Thoracic aorta (tissue), 2 donors: ENCODE measurements at places on chromosomes 16 and 17. TPM values are rescaled to one million over a fixed set of nuclear protein-coding genes. Genes with fewer than 3 reads are reported as not detected.

GRCh38 chr17:36591434-36592315, at the start of gene DHRS11:
DHRS11 (plus strand) TSS chr17:36591879; CDS start chr17:36592010, 131 bp downstream.
- peak; percentile 30 for DNase-seq

Gene LGALS9B
- 1.7 TPM for total RNA-seq

Gene CCDC40
- 6.5 TPM for total RNA-seq

Gene LRRC37A
- total RNA-seq, result 2.2 TPM

GRCh38 chr17:2705888-2706795, 5.4 kb downstream of the CLUH start:
- no peak for DNase-seq

Gene VAT1L
- 27.1 TPM for total RNA-seq

DNA sequence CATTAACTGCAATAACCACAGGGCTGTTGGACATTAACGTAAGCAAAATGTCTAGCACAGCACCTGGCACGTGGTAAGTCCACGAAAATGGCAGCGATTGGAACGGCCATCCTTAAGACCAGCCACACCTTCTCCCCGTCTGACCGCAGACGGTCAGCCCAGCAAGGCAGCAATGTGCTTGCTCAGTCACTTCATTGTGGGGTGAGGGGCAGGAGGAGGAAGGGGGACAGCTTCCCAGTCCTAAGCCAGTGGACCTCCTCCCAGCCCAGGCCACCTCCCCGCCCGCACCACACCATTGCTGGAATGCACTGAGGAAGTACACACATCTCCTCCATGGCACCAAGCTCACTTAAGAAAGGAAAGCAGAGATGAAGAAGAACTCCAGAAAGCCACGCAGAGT, 8.6 kb upstream of the MYLK3 start:
- no peak for DNase-seq

Gene CCL16
- not detected for total RNA-seq

DNA sequence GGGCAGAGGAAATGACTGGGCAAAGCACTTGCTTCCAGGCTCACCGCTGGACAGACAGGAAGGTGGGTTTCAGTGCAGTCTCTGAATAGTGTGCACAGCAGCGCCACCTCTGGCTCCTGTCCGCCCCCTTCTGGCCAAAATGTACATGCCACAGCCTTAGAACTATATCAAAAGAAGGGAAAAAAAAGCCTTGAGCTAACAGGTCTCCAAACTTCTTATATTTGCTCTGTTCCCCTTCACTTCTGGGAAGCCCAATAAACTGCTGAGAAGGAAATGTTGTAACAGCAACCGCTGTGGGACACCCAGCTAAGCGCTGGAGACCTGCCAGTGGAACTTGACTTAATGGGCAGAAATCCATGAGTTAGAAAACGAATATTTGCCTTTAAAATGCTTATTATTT, 17.5 kb downstream of the COG7 start:
- no peak for DNase-seq

- no peak for DNase-seq
These were observed 140.6 kb downstream of the VPS53 start for GRCh38 chr17:574061-574460.

Gene TMIGD1
- total RNA-seq, result not detected

- DNase-seq, result no peak
These were observed 13.3 kb downstream of the JUP start for GRCh38 chr17:41773190-41773588.

Gene C16orf46
- 1.3 TPM for total RNA-seq

- DNase-seq, result no peak
These were observed 87.4 kb downstream of the MSI2 start for GRCh38 chr17:57343717-57344116.

GRCh38 chr17:38676706-38677504, 2.1 kb upstream of the EPOP start:
- peak; percentile 46 for DNase-seq

Gene TSNAXIP1
- 4.1 TPM for total RNA-seq

- DNase-seq, result peak; percentile 55
These were observed 33.9 kb downstream of the JPH3 start for GRCh38 chr16:87636050-87636684.

GRCh38 chr16:2853531-2854073, 4.4 kb downstream of the PRSS22 start:
- DNase-seq, result no peak

GRCh38 chr17:79622122-79622601, 11.3 kb upstream of the RBFOX3 start:
- DNase-seq, result no peak

DNA sequence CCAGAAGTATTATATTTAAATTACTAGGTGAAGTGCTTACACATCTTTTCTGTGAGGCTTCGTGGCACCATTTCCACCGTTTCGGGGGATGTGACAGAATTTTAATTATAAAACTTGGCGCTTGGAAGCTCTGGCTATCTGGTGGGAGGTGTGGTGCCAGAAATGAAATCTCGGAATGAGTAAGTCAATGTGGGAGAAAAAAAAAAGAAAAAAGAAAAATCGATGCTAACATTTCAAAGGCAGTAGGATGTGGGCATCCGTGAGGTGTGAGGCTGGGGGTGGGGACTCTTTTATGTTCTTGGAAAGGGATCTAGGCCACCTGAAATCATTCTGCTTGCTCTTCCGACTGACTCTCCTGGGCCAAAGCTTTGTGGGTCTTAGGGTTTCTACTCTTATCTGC, 21.9 kb downstream of the CPPED1 start:
- DNase-seq, result no peak

Gene NECAB2
- total RNA-seq, result not detected

- no peak for DNase-seq
These were observed 196.6 kb downstream of the ZNF423 start for GRCh38 chr16:49659356-49659755.

Gene CFAP97D1
- total RNA-seq, result not detected

GRCh38 chr17:2396568-2397246, 4.2 kb downstream of the MNT start:
- peak; percentile 93 for DNase-seq
